ENCODE measurements at places on chromosomes 12 and 14. TPM values are rescaled to one million over a fixed set of nuclear protein-coding genes. Genes with fewer than 3 reads are reported as not detected.

- DNase-seq, result no peak
Observed at GRCh38 chr12:14850929-14851663, 7.8 kb upstream of the ART4 start.

- DNase-seq, result peak; percentile 33
Observed at GRCh38 chr12:42372154-42372791, 46.3 kb downstream of the PPHLN1 start.

DNA sequence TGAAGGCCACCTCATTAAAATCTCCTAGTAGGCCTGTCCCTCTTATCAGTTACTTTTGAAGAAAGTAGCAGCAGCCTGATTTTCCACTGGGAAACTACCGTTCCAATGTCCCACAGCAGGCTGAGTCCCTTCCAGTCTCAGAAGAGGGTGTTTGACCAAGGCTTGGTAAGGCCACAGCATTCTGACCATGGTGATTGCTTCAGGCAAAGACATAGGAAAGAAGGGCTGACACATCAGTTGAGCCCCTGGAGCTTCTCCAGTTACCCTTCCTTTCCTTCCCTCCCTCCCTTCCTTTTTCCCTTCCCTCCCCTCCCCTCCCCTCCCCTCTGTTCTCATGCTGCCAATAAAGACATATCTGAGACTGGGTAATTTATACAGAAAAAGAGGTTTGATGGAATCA, 234.3 kb upstream of the NOS1 start:
- DNase-seq, result no peak

The RNASE2 gene
- polyA plus RNA-seq, result 0.40 TPM

The ARMH4 gene
- 15.4 TPM for polyA plus RNA-seq

GRCh38 chr14:69704319-69704718, 62.6 kb upstream of the SRSF5 start:
- no peak for DNase-seq

The POTEG gene
- not detected for polyA plus RNA-seq

- DNase-seq, result peak; percentile 66
Observed at GRCh38 chr14:77641534-77642341, 25.3 kb upstream of the SPTLC2 start.

DNA sequence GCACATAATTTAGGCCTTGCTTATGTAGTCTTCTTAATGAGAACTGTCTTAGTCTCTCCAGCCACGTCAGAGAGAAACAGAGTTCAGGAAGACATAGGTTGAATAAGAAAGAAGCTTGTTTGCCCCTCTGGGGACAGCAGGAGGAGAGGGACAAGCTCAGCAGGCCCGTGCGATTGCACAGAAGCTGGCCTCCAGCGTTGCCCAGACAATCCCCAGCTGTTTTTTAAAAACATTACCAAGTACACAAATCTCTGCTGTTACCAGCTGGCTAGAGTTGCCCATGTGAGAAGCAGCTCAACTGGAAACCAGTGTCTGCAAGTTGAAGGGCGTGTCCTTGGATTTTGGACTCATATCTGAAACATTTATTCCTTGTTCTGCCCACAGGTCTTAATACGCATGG, 232.6 kb downstream of the EFCAB11 start:
- no peak for DNase-seq

DNA sequence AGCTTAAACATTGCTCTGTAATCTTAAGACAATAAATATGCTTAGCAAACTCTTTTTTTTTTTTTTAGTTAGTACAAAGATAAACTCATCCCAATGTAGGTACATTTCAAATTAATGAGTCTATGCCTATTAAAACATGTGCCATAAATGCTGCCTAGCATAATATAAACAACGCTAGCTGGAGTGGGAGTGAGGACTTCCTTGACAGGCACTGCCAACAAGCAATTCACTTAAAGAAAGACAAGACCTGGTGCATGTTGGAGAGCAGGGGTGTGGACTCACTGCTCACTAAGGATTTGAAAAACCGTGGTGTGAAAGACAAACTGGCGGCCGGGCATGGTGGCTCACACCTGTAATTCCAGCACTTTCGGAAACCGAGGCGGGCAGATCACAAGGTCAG, 187.2 kb upstream of the RGS6 start:
- no peak for DNase-seq
